Activated T-cell treated with anti-CD3 and anti-CD28 coated beads, Interleukin-2, amount 50 U/mL, for 72 hours (primary cell): ENCODE measurements at places on chromosomes 3 and 15.

- DNase-seq: no peak
- peaks cover 13% of the 10 kb centered on the region for H3K4me1 ChIP-seq
- H3K36me3 ChIP-seq: no peaks in the 10 kb centered on the region
- H3K27me3 ChIP-seq: peaks cover 12% of the 10 kb centered on the region
- no peak overlapping the region for H3K4me3 ChIP-seq
Measured at GRCh38 chr3:194035406-194036138, 100.4 kb upstream of the HES1 start.

DNA sequence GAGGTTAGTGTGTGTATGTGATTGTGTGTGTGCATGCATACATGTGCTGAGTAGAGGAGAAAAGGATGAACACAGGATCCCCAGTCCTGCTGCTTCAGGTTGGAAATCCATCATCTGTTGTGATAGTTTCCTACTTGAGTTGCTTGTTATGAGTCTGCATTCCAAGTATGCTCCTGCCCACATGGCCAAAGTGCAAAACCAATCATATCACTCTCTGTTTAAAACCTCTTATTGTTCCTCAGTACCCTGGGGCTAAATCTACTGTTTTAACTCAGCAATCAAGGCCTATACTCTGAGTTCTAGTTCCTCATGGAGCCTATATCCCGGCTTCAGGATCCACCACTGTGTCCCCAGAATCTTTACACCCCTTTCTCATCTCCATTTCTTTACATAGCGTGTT lies 139.9 kb upstream of the TLE3 start:
- peaks cover 56% of the 10 kb centered on the region for H3K27me3 ChIP-seq
- DNase-seq: no peak
- peaks cover 2% of the 10 kb centered on the region for H3K36me3 ChIP-seq
- H3K4me1 ChIP-seq: peaks cover 60% of the 10 kb centered on the region
- H3K4me3 ChIP-seq: no peak overlapping the region

DNA sequence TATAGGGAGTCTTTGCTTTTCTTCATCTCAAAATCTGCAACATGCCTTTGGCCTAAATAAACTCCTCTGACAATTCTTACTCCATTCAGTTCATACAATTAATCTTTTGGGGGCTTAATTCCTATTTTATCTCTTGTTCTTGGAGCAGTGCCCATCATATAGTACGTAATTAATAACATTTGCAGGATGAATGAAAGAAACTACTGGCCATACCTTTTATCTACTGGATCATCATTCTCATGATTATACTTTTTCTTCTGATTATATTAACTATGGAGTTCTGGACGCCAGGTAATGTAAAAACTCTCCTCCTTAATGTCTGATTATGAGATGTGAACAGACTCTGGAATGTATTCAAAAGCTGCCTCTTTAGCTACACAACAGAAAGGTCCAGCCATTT lies 46.5 kb upstream of the SCN5A start:
- H3K36me3 ChIP-seq: no peaks in the 10 kb centered on the region
- no peak overlapping the region for H3K4me3 ChIP-seq
- H3K27me3 ChIP-seq: no peaks in the 10 kb centered on the region
- H3K4me1 ChIP-seq: no peaks in the 10 kb centered on the region
- H3K27ac ChIP-seq: no peak overlapping the region
- no peak for DNase-seq

- no peak overlapping the region for H3K4me3 ChIP-seq
- H3K36me3 ChIP-seq: no peaks in the 10 kb centered on the region
- peaks cover 22% of the 10 kb centered on the region for H3K4me1 ChIP-seq
- no peak overlapping the region for H3K27ac ChIP-seq
Measured at GRCh38 chr3:53545310-53545995, 51.0 kb downstream of the CACNA1D start.

DNA sequence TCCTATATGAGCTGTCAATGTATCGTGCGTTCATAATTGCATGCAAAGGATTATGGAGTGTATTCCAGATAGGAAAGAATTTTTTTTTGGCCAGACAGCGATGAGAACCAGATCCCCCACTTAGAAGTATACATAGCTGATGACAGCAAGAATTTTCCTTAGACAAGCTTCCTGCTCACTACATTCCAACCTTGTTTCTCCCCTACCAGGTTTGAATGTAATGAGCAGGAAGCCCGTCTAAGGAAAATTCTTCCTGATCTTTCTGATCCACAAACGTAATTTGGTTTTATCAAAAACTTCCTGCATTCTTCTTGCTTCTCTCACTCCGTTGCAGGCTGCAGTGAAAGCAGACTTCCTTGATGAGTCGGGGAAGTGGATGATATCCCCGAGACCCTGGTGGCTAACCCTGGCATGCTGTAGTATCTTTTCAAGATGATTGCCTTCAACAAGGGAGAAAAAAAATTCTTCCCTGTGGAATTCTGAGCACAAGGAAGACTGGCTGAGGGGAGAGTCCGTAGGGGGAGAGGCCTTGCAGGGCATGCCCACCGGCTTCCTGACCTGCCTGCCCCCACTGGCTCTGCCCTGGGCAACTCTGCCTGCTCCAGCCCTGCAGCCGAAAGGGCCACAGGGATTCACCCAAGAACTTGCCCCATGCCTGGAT lies 243.1 kb downstream of the TLE3 start:
- peaks cover 5% of the 10 kb centered on the region for H3K27me3 ChIP-seq
- no peak overlapping the region for H3K4me3 ChIP-seq
- no peaks in the 10 kb centered on the region for H3K36me3 ChIP-seq
- peaks cover 11% of the 10 kb centered on the region for H3K4me1 ChIP-seq

DNA sequence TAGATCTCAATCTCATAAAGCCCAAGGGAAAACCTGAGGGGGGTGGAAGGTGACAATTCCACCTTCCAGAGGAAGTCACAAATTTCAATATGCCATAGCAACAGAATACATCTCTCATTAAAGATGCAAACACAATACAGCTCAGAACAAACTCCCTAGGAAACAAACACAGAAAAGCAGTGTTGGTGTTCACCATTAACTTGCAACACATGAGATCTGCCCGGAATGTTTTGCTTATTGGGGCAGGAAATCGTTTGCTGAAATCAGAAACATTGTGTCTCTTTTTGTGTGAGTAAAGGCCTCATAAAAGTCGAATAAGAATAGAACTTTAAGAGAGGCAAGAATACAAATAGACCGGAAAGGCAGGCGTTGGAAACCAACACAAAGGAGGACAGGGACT lies 5.8 kb upstream of the RYR3 start:
- no peak for DNase-seq
- peaks cover 35% of the 10 kb centered on the region for H3K27me3 ChIP-seq
- no peaks in the 10 kb centered on the region for H3K36me3 ChIP-seq
- no peak overlapping the region for H3K4me3 ChIP-seq
- H3K4me1 ChIP-seq: no peaks in the 10 kb centered on the region

GRCh38 chr3:151539599-151539998 lies 78.7 kb upstream of the IGSF10 start:
- H3K4me1 ChIP-seq: no peaks in the 10 kb centered on the region
- H3K4me3 ChIP-seq: no peak overlapping the region
- DNase-seq: no peak

- H3K27me3 ChIP-seq: peaks cover 9% of the 10 kb centered on the region
- H3K4me1 ChIP-seq: no peaks in the 10 kb centered on the region
- H3K36me3 ChIP-seq: no peaks in the 10 kb centered on the region
- no peak overlapping the region for H3K27ac ChIP-seq
Measured at GRCh38 chr3:167372138-167372537, 8.0 kb downstream of the ZBBX start.
